ENCODE measurements at places on chromosomes 6 and 20. TPM values are rescaled to one million over a fixed set of nuclear protein-coding genes. Genes with fewer than 3 reads are reported as not detected.

DNA sequence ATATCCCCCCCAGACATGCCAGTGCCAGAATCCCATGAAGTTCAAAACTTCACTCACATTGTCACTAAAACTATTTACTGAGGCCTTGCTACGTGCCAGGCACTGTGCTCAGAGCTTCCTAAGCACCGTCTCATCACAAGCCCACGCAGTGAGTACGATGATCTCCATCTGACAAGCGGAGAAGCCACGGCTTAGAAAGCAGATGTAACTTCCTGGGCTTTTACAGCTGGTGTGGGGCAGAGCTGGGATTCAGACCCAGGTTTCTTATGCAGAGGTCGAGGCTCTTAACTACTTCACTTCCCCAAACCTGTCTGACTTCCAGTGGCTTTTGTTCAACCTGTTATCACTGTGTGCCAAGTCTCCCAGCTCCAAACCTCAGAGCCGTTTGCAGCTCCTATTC, 8.3 kb downstream of the MDGA1 start:
- no peak for DNase-seq

The CLPSL1 gene
- not detected for total RNA-seq

The TGIF2 gene
- 29.2 TPM for total RNA-seq

DNA sequence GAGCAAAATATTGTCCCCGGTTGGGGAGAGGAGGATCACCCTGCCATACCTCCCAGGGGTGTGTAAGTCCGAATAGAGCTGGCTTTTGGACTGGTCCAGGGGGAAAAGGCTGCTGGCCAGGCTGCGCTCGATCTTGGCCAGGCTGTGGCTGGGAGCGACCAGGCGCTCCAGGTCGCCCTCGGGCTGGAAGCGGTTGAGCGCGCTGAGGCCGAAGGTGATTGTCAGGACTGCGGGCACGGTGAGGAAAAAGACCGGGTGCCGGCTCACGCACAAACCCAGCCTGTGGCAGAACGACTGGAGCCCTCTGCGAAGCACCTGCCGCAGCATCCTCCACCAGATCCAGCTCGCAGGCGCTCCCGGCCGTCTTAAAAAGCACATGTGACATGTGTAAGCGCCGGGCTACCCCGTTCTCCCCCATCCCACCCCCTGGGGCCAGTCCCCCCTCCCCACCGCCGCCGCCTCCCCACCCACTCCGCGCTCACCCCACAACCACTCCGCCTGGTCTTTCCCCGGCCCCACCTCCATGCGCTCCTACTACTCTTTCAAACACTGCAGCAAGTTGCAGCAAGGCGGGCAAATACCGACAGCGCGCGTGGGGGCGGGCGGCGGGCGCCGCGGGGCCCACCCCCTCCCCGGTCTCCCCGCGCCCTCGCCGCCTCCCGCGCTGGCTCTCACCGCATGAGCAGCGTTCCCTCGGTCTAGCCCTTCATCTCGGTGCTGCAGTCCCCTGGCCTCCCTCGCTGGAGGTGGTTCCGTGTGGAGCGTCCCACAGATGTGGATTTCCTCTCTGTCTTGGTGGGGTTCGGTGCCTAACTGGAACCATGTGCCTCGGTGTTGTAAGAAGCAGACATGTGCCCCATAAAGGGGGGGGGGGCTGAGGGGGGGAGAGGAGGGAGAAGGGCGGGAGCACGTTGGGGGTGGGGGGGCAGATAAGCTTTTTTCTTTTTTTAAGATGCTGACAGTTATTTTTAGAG, 42.4 kb downstream of the PTCHD4 start:
- no peak for DNase-seq

The CLDN20 gene
- not detected for total RNA-seq

The LAMA4 gene
- total RNA-seq = not detected

The CPNE5 gene
- total RNA-seq = 1.7 TPM

DNA sequence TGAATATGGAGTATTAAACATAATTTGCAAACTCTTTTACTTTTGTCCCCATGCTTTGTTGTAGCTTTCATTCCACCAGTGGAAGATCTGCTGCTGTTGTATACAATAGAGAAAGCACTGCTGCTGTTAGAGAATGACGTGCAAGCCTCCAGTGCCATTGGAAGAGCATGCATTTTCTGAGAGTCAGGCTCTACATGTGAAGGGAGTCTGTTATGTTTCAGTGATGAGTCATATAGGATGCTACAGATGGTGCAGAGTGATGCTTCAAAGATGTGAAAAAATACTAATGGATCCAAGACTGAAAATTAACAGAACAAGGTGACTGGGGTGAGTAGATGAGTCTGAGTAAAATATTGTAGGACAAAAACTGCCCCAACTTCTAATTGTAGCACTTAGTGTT, 22.4 kb upstream of the BACH2 start:
- no peak for DNase-seq

GRCh38 chr20:45154183-45154582, 20.5 kb upstream of the PI3 start:
- DNase-seq = no peak

DNA sequence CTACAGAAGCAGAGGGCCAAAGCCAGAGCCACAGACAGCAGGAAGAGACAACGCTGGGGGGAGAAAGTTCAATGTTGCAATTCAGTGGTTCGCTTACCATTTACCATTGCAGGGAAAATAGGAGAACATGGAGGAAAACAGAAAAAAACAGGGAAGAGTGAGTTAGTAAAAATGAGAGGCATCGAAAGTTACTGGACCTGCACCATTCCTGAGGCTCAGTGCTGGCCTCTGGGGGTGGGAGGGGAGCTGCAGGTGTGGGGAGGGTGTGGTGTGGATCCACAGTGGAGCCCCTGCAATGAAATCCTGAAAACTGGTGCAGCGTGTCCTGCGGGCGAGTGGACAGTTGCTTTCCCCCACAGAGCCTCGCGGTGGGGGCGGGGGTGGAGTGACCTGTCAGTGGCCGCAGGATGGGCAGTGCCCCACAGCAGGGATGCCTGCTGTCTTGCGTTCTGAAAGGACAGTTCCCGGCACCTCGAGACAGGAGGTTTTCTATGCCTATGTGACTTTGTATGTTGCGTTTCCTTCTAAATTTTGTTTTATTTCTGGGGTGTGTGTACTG, 5.7 kb downstream of the TMEM181 start:
- DNase-seq = no peak

- DNase-seq = no peak
Observed at GRCh38 chr6:89221129-89221528, 4.0 kb upstream of the GABRR1 start.

DNA sequence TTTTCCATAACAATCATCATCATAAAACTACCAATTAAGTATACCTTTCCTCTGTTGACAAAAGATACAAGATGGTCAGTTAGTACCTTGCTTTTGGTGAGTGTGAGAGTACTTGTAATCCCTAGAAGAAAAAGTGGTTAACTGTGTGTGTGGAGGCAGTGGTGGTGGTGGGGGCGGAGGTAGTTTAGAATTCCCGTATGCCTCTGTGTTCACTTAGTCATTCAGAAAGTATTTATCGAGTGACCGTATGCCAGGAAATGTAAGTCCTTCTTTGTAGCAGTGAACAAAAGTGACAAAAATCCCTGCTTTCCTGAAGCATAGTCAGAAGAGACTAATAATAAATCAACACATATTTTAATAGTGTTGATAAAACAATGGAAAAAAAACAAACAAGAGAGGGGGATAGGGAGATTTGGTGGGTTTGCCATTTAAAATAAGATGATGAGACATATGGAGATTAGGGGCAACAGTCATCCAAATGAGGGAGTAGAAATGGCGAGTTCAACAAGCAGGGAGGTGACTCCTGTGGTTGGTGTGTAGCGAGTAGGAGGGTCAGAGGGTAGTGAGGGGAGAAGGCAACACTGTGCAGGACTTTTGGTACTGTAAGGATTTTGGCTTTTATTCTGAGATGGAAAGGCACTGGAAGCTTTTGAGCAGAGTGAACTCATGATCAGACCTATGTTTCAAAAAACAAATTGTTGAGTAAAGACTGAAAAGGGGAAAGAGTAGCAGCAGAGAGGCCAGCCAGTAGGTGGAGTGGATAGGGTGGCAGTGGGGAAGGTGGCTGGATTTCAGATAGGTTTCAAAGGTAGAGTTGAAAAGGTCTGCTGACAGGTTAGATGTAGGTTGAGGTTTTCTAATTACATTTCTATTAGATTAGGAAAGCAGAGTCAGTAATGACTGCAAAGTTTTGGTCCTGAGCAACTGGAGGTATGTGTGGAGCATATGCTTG, 40.3 kb upstream of the SIM1 start:
- no peak for DNase-seq

GRCh38 chr20:59211208-59211765, 47.7 kb downstream of the ZNF831 start:
- DNase-seq = no peak

GRCh38 chr20:4873396-4873795, 127.9 kb downstream of the SLC23A2 start:
- no peak for DNase-seq

The FOXQ1 gene
- total RNA-seq = not detected

DNA sequence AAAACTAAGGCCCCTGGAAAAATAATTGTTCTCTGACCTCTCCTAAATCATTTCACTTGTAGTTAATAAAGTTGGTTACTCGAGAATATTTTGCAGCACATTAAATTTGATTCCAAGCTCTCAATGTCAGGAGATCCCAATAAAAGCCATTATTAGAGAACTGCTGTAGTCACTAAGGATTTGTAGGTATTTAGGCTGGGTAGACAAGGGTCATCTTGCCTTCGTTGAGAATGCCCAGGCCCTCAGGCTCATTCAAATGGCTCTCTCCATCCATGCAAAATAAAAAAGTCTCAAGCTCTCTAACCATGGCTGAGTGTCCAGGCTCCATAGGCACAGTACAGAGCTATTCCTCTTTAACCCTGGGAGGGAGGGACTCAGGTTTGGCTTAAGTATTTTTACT, 117.0 kb upstream of the HMGCLL1 start:
- DNase-seq = no peak

DNA sequence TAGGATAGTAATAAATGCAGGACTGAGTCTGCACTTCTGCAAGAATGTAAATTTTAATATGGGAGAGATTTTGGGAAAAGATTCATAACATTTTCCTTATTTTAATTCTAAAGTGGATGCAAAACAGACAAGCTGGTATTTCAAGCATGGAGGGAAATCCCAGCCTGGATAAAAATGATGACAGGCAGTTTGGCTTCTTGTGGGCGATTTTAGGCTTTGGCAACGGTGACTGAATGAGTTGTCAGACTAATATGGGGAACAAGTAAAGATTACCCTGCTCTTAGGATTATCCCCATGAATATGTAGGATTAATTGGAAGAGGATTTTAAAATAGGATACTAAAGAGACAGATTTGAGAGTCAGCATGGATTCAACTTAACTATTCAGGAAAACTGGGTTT, 21.0 kb downstream of the OGFRL1 start:
- no peak for DNase-seq

The MYCT1 gene
- not detected for total RNA-seq

- DNase-seq = no peak
Observed at GRCh38 chr6:17178754-17179529, 77.1 kb downstream of the STMND1 start.

DNA sequence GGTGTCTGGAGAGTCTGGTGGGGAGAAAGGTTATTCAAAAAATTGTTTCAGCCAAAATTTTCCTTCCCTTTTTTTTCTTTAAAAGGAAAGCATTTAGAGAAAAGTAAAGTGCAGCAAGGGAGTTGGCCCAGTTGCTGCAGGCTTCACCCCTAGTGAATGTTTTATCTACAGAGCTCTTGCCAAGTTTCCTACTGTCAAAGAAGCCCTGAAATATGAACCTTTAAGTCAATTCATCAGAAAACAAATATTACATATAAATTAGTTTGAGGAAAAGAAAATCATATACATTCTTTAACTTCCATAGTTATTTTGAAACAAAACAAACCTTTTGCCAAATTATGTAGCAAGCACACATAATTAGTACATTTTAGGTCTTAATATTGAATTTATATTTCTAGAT, 25.0 kb upstream of the HMGCLL1 start:
- no peak for DNase-seq

The TCF15 gene
- total RNA-seq = not detected

The NCOA3 gene
- 57.4 TPM for total RNA-seq

GRCh38 chr6:135583256-135583761, 85.8 kb upstream of the AHI1 start:
- DNase-seq = no peak

GRCh38 chr6:2895072-2895471, 8.0 kb downstream of the SERPINB9 start:
- DNase-seq = no peak

The SMIM29 gene
- total RNA-seq = 21.3 TPM

The C6orf58 gene
- not detected for total RNA-seq

DNA sequence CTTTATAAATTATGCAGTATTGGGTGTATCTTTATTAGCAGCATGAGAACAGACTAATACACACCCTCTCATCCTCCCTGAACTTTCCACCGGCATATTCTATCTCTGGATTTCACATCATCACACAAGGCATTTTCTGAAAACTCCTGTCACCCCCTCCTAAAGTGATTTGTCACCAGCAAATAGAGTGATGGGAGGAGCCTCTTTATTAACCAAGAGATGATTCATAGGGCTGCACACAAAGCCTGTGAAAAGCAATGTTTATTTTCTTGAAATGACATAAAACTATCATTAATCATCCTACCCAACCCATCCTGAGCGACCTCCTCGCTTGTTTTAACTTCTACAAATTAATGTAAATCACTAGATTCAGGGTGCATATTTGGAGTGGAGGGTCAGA, 394.7 kb upstream of the SULF2 start:
- no peak for DNase-seq

GRCh38 chr6:106620931-106621672, 8.2 kb downstream of the RTN4IP1 start:
- DNase-seq = no peak

The HSP90AB1 gene
- 755 TPM for total RNA-seq

- DNase-seq = peak; percentile 36
Observed at GRCh38 chr6:11538052-11538818, 686 bp downstream of the TMEM170B start.

GRCh38 chr20:41408986-41409385, 42.4 kb upstream of the EMILIN3 start:
- no peak for DNase-seq

- DNase-seq = no peak
Observed at GRCh38 chr20:45646875-45647274, 15.8 kb upstream of the WFDC9 start.

DNA sequence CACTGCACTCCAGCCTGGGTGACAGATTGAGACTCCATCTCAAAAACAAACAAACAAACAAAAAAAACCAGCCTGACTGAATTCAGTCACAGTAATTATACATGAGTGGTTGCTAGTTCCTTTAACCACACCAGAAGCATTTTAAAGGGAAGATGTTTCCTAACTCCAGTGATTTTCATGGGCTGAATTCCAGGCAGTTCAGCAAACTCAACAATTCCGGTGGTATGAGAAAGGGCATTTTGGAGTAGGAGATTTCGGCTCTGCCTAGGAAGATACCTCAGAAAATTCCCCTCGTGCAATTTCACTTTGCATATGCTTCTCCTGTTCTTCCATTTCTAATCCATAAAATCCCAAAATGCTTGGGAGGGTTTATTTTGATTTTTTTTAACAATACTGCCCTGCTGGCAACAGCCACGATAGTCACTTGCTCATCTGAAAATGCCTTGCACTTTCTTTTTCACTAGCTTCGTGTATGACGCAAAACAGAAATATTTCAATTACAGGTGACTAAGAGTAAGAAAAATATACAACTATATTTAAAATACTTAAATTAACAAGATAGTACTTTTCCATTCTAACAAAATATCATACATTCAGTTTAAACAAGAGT, 48.3 kb upstream of the IPCEF1 start:
- DNase-seq = no peak
